ENCODE measurements at places on chromosomes 7 and 10. TPM values are rescaled to one million over a fixed set of nuclear protein-coding genes. Genes with fewer than 3 reads are reported as not detected.

GRCh38 chr7:22435720-22436119 is 64.3 kb downstream of the STEAP1B start:
- no peak for DNase-seq

- no peak for DNase-seq
These were observed 568.7 kb upstream of the MGMT start for GRCh38 chr10:128898133-128898915.

GRCh38 chr7:17638727-17639126 is 301.6 kb downstream of the SNX13 start:
- no peak for DNase-seq

Gene TDRD1
- total RNA-seq, result 1.1 TPM

- DNase-seq, result no peak
These were observed 2.7 kb downstream of the HTR7 start for GRCh38 chr10:90855126-90855525.

- DNase-seq, result no peak
These were observed 168.8 kb downstream of the TMEM26 start for GRCh38 chr10:61284222-61284890.

DNA sequence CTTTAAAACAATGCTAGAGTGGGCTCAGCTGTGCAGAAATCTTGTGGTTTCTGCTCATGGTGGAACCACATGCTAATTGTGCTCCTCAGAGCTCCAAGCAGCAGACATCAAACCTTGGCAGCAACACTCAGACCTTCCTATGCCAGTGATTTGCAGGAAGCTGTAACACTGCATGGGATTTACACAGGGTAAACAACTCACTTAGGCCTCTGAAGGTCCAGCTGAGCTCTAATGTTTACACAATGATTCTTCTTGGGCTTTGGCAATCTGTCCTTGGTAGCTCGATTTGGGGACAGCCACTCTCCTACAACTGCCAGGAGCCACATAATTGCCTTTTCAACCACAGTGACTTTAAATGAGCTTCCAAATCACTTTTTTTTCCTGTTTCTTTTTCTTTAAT is 97.7 kb upstream of the PDLIM1 start:
- DNase-seq, result no peak

- peak; percentile 52 for DNase-seq
These were observed 103.9 kb upstream of the LEP start for GRCh38 chr7:128137181-128137580.
